H1 (cell line): ENCODE measurements at places on chromosomes 12 and 14. TPM values are rescaled to one million over a fixed set of nuclear protein-coding genes. Genes with fewer than 3 reads are reported as not detected.

DNA sequence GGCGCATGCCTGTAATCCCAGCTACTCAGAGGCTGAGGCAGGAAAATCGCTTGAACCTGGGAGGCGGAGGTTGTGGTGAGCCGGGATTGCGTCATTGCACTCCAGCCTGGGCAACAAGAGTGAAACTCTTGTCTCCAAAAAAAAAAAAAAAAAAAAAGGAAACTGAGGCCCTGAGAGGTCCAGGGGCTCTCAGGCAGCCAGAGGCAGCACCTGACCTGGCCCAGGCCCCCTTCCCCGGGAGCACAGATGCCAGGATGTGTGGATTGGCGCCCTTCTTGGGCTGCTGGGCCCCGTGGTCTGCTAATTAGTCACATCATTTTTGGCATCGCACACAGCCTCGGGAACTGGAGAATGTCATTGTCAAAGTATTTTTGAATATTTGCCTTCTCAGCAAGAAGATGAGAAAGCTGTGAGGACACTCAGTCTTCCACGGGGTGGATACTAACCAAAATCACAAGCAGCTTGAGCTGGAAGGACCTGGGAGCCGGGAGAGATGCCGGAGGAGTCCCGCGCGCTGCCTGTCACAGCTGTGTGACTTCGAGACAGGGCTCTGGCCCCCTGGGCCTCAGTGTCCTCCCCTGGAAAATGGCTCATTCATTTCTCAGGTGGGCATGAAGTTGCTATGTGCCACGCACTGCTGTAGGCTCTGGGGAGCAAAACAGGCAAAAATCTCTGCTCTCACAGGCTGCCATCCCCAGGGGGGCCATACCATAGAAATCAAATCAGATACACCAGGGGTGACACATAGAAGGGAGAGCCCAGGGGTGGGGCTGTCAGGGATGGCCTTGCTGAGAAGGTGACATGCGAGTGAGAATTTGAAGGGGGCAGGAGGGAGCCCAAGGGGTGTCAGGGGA is 12.5 kb upstream of the RCOR1 start:
- no peak for DNase-seq

GRCh38 chr14:95502381-95502950 is 14.0 kb downstream of the SYNE3 start:
- DNase-seq: no peak

DNA sequence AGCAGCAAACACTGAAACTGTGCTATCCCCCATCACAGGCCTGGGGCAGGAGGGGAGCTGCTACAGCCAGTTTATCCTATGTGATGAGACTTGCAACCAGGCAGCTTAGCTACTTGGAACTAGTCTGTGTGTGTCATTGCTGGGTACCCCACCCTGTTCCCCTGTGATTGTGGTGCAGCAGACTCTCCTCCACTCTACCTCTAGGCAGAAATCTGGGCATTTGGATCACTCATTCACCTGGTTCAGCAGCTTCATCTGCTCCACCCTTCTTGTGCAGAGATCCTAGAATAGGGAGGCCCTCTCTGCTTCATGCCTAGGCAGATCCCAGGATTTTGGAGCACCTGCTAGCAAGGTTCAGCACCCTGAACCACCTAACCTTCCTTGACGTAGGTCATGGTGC is 8.8 kb downstream of the TAS2R13 start:
- DNase-seq: no peak

Gene TRPV4
- total RNA-seq: 2.1 and 2.5 TPM in 2 replicates

Gene SLCO1B3
- total RNA-seq: not detected in 2 replicates

Gene STAB2
- total RNA-seq: not detected in 2 replicates

Gene KCNC2
- 0.13 TPM in 1 of 2 replicates, not detected in the other for total RNA-seq

Gene HOXC12
- not detected in 2 replicates for total RNA-seq

Gene RNASE13
- not detected in 2 replicates for total RNA-seq

DNA sequence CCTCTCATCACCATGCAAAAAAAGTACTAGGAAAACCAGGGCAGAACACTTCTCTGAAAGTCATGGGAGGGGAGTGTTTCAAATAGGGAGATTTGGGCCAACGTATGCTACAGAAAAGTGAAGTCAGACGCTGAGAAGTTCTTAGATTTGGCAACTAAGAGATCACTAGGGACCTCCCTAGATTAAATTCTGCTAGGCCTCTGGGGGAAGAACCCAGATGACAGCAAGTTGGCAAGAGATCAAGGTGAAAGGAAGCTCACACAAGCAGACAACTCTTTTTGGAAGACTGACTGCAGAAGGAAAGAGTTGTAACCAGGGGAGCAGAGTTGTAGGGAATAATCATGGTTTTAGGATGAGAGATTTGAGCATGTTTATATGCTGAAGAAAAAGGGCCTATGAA is 20.7 kb downstream of the IQSEC3 start:
- DNase-seq: no peak

DNA sequence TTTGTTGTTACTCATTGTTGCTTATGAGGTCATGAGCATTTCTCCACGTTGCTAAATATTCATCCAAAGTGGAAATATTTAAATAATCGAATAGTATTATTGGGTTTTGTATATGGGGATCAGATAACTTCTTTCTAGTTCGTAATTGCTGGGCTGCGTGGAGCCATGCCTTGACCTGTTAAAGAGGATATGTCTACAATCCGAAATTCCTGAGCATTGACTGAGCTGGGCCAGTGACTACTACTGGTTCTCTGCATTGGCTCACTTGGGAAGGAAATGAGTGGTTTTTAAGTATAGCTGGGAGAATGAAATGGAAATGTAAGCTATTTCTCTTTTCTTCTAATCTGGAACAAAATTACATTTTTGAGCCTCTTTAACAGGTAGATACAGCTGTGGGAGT is 163.2 kb downstream of the RPL10L start:
- no peak for DNase-seq

Gene PACS2
- 62.3 and 62.8 TPM in 2 replicates for total RNA-seq
